ENCODE measurements at places on chromosomes 5 and 9. TPM values are rescaled to one million over a fixed set of nuclear protein-coding genes. Genes with fewer than 3 reads are reported as not detected.

DNA sequence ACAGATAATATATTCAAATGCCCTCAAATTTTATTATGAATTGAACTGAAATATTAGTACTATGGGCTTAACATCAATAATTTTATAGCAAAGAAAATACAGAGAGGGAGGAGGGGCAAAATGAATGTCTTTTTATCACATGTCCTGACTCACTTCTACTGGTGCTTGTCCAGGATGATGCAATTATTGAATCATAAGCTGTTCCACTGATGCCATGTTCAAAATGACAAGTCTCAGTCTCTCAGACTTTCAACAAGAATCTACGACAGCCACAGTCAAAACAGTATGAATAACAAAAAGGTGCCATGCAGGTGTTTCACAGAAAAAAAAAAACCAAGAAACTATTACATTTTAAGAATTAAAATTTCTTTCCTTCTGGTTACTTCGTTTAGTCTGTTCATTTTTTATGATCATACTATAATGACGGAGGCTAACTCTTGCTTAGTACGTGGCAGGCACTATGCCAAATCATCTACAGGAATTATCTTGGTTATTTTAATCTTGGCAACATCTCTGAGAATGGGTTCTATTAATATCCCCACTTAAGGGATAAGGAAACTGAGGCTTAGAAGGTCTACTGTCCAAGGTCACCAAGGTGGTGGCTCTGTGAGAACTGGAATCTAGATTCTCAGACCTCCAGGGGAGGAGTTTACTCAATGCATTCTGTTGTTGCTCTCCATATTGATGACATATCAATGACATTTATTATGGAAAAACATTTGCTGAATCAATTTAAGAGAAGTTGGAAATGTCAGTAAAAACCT lies 61.5 kb downstream of the NR3C1 start:
- peaks cover 26% of the 10 kb centered on the region for H3K36me3 ChIP-seq
- peak; percentile 81 for DNase-seq
- H3K4me3 ChIP-seq = no peak overlapping the region
- peak overlapping the region; percentile 72 for H3K27ac ChIP-seq

DNA sequence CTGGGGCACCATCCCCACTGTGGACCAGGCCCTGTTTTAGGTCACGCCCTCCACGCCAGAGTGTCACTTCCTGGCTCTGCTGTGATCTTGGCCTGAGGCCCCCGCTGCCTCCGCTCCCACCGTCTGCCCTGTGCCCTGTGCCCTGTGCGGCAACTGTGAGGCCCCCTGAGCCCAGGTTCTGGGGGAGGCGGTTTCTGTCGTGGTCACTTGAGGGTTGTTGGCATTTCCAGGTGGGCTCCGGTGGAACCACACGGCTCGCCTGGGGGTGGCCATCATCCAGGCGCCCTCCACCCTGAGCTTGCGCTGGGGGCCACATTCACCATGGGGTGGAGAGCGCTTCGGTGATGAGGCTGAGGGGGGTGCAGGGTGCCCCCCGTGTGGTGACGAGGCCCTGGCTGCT lies 6.6 kb downstream of the DPP7 start:
- no peaks in the 10 kb centered on the region for H3K4me1 ChIP-seq
- no peaks in the 10 kb centered on the region for H3K36me3 ChIP-seq
- DNase-seq = no peak
- no peaks in the 10 kb centered on the region for H3K27me3 ChIP-seq

DNA sequence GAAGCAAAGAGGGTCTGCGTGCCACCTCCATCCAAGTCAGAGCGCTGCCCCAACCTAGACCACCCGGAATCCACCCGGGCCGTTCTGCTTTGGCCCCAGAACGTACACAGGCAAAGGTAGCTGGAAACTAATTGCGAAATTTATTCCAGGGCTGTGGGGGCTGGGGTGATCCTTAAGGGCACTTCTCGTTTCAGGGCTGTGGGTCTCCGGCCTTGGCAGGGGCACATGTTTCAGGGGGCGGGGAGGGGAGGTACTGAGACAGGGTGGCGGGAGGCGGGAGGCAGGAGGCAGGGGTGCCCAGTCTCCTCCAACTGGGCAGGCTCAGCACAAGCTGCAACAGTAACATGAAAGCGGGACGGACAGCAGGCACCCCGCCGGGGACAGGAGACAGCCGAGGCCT lies 26.1 kb downstream of the NR5A1 start:
- H3K36me3 ChIP-seq = no peaks in the 10 kb centered on the region
- no peak for DNase-seq
- H3K4me1 ChIP-seq = no peaks in the 10 kb centered on the region
- H3K4me3 ChIP-seq = no peak overlapping the region
- H3K27me3 ChIP-seq = peaks cover 36% of the 10 kb centered on the region
- H3K27ac ChIP-seq = no peak overlapping the region

The SPATA24 gene
- 0.43 TPM for total RNA-seq

DNA sequence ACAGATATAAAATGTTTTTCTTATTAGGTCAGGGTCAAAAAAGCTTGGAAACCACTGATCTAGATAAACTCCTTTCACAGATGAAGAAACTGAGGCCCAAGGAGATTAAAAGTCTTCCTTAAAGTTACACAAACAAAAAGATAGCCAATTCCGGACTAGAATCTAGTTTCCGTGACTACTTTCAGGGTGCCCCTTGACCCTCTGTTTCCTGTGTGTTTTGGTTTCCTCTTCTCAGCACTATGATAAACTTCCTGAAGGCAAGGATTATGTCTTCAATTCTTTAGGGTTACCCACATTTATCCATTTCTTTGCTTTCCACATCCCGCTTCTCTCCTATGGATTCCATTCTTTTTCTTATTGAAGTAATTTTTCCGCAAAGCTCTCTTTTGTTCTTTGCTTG lies 83.1 kb downstream of the ADAMTS12 start:
- no peak overlapping the region for H3K4me3 ChIP-seq
- H3K4me1 ChIP-seq = peaks cover 35% of the 10 kb centered on the region
- H3K27me3 ChIP-seq = no peaks in the 10 kb centered on the region
- H3K27ac ChIP-seq = no peak overlapping the region
- no peak for DNase-seq

DNA sequence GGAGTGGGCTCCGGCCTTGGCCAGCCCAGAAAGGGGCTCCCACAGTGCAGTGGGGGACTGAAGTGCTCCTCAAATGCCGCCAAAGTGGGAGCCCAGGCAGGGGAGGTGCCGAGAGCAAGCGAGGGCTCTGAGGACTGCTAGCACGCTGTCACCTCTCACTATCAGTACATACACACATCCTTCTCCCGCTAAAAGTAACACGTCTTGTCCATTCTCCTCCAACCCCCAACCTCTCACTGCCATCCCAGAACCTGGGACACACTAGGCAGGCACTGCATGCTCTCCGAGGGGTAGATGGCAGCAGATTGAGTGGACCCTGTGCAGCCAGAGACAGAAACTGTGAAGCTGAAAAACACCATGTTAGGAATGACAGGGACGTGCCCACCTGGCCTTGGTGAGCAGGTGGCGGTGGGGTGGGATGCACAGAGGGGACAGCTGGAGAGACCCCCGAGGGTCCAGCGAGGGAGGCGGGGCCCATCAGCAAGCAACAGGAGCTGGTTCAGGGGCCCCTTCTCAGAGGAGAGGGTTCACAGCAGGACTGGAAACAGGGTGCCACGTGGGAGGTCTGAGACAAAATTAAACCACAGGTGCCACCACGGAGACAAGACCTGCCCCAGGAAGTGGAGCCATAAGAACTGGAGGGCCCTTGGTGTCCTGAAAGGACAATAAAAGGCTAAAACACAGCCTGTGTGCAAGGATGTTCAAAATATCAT lies 16.9 kb downstream of the SEMA4D start:
- no peaks in the 10 kb centered on the region for H3K4me1 ChIP-seq
- no peak overlapping the region for H3K4me3 ChIP-seq
- H3K27me3 ChIP-seq = no peaks in the 10 kb centered on the region

GRCh38 chr9:89137542-89138462 lies 40.8 kb downstream of the SHC3 start:
- no peaks in the 10 kb centered on the region for H3K27me3 ChIP-seq
- peak overlapping the region; percentile 50 for H3K4me3 ChIP-seq
- H3K4me1 ChIP-seq = peaks cover 35% of the 10 kb centered on the region
- peak; percentile 97 for DNase-seq
- H3K27ac ChIP-seq = peak overlapping the region; percentile 91
- no peaks in the 10 kb centered on the region for H3K36me3 ChIP-seq

DNA sequence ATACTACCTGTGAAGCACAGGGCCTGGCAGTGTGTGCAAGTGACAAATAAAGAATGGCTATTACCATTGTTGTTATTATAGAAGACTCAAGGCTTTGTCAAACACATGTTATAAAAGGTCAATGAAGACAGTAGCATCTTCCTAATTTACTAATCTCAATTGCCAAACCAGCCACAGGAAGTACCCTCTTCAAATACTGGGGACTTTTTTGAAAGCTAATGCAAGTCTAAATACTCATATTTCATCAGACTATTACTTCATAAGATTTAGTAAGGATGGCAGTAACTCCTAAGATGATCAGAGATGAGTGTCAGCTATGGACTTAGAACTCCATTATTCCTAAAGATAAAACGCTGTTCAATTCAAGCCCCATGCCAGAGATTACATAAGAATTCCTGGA lies 43.0 kb downstream of the GNAQ start:
- no peaks in the 10 kb centered on the region for H3K4me1 ChIP-seq
- no peak for DNase-seq
- no peaks in the 10 kb centered on the region for H3K36me3 ChIP-seq
- H3K27ac ChIP-seq = no peak overlapping the region

GRCh38 chr9:127540664-127541041 lies 71.4 kb upstream of the STXBP1 start:
- no peak for DNase-seq
- peak overlapping the region; percentile 79 for H3K27ac ChIP-seq
- H3K4me3 ChIP-seq = no peak overlapping the region
- H3K4me1 ChIP-seq = peaks cover 98% of the 10 kb centered on the region
- peaks cover 2% of the 10 kb centered on the region for H3K36me3 ChIP-seq
- no peaks in the 10 kb centered on the region for H3K27me3 ChIP-seq

GRCh38 chr5:172199446-172199845 lies 5.5 kb downstream of the EFCAB9 start:
- no peaks in the 10 kb centered on the region for H3K4me1 ChIP-seq
- no peak for DNase-seq
- H3K36me3 ChIP-seq = no peaks in the 10 kb centered on the region
- no peak overlapping the region for H3K27ac ChIP-seq

GRCh38 chr9:15357050-15357653 lies 50.1 kb upstream of the TTC39B start:
- H3K36me3 ChIP-seq = no peaks in the 10 kb centered on the region
- no peak for DNase-seq
- no peak overlapping the region for H3K27ac ChIP-seq
- no peaks in the 10 kb centered on the region for H3K27me3 ChIP-seq

The CTXN3 gene
- total RNA-seq = not detected

The SLIT3 gene
- 61.9 TPM for total RNA-seq

DNA sequence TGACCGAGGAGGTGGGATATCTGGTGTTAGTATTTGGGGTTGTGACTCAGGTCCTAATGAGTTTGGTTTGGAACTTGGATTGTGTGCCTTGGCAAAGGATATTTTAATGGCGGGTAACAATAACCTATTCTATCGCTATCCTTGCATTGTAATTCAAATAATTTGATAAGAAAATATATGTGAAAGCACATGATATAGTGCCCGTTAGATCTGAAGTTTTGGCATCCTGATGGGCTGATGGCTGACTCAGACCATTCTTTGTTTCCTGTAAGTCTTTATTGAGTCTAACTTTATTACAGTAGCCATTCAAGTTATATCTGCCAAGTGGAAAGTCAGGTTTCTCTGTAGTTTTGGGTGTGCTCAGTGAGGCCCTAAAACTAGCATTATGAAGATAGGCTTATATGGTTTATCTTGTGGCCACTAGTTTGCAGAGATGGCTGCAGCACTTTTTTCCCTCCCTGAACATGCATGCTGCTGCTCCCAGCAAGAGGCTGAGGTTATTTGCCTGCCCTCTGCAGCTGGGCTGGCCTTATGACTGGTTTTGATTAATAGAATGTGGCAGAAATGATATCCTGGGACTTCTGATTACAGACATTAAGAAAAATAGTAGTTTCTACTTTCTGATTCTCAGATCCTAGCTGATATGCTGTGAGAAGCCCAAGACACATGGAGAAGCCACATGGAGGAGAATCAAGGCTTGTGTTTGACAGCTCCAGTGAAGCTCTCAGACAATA lies 46.6 kb downstream of the CFAP95 start:
- no peak overlapping the region for H3K27ac ChIP-seq
- H3K36me3 ChIP-seq = no peaks in the 10 kb centered on the region
- no peak for DNase-seq
- H3K4me1 ChIP-seq = peaks cover 10% of the 10 kb centered on the region

DNA sequence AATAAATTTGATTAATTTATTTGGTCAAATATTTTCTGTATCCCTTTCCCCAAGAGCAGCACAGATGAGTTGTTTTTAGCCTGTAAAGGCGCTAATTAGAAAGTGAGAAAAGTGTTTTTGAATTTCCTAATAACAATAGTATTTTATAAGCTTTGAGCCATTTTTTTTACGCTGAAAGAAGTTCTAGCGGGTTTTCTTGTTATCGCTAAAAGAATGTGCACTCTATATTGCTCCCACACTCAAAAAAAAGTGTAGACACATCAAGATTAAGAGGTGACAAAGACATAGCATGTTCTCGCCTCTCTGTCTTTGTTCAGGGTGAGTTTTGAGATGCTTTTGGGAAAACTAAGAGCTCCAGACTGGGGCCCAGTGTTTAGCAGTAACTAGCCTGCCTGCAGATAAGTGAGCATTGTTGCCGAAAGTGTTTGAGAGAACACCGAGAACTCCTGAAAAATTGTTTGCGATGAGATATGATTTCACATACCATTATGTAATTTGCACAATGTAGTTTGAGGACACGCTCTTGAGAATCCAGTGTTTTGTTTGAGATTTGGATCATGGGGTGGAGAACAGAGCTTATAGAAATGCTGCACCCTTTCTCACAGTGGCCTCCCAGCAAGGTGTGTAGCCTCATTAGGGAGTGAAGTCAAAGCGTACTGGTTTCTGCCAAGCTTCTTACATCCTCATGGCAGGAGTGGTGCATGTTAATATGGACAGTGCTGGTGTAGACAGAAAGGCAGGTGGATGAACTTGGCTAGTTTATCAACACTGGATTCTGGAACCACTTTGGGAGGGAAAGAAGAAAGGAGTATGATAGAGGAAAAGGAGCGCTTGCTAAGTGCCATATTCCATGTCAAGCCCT lies 1.5 kb downstream of the F2R start:
- H3K27ac ChIP-seq = no peak overlapping the region
- DNase-seq = no peak
- no peaks in the 10 kb centered on the region for H3K36me3 ChIP-seq
- no peaks in the 10 kb centered on the region for H3K4me1 ChIP-seq
- peak overlapping the region; percentile 87 for H3K4me3 ChIP-seq

GRCh38 chr9:32442433-32442832 lies 58.0 kb downstream of the ACO1 start:
- H3K36me3 ChIP-seq = peaks cover 47% of the 10 kb centered on the region
- H3K27me3 ChIP-seq = no peaks in the 10 kb centered on the region
- H3K27ac ChIP-seq = no peak overlapping the region
- DNase-seq = no peak
- no peak overlapping the region for H3K4me3 ChIP-seq

- peaks cover 74% of the 10 kb centered on the region for H3K36me3 ChIP-seq
- peak overlapping the region; percentile 88 for H3K27ac ChIP-seq
- H3K4me3 ChIP-seq = peak overlapping the region; percentile 23
- peaks cover 81% of the 10 kb centered on the region for H3K4me1 ChIP-seq
Measured at GRCh38 chr5:149497357-149497756, 53.9 kb downstream of the CSNK1A1 start.

The PCDHAC1 gene
- total RNA-seq = not detected

GRCh38 chr5:145775893-145776444 lies 59.2 kb downstream of the PRELID2 start:
- peaks cover 24% of the 10 kb centered on the region for H3K4me1 ChIP-seq
- peak; percentile 92 for DNase-seq
- H3K4me3 ChIP-seq = no peak overlapping the region
- H3K27ac ChIP-seq = peak overlapping the region; percentile 66

The PCDHGA8 gene
- total RNA-seq = 0.86 TPM

The C1QTNF2 gene
- total RNA-seq = not detected

- no peaks in the 10 kb centered on the region for H3K4me1 ChIP-seq
- H3K4me3 ChIP-seq = no peak overlapping the region
- H3K27ac ChIP-seq = no peak overlapping the region
Measured at GRCh38 chr5:88867638-88868037, 15.3 kb downstream of the MEF2C start.
